ENCODE measurements at places on chromosomes 3 and 15.

DNA sequence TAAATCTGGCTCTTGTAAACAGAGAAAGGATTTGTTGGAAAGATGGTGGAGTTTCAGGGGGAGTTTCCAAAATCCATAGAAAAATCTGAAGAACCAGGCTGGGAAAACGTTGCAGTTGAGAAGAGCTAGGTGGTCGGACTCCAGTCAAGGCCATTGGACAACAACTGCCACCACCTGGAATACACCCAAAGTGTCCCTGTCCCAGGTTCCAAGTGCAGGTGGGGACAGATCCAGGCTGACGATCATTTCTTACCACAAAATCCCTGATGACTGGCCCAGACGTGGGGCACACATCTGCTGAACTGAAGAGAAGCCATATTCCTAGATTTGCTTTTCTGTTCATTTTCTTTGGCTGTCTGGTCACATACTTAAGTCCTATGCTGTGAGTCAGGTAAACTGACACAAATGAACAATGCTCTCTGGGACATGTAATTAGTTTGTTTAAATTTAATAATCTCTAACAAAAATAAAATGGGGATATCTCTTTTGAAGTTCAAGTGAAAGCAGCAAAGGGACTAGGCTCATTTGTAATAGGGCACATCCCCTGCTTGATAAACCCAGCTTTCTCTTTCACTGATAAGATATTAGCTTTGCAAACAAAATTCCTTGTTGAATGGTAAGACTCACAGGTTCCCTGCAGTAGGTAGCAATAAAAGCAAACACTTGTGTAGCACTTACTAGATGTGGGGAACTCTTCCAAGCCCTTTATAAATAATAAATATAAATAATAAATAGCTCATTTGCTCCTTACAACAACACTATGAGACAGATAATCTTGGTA is 88.5 kb downstream of the MYLK start:
- DNase-seq = no peak

DNA sequence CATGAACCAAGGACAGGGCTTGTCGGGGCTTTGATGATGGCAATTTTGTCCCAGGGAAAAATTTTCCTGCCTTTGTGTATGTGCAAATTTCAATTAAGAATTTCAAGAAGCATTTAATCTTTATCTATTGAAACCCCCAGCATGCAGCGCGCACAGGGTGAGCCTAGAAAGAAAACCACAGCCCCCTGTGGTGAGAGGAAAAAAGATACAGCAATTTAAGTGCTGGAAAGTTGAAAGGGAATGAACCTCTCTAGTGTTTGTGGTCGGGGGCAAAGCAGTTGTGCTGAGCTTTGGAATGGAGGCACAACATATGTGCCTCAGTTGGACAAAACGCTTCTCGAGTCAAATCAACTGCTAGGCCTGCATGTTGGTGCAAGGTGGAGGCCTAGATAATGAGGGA is 111.8 kb upstream of the C15orf61 start:
- DNase-seq = no peak

- no peak for DNase-seq
These were observed 1.3 kb downstream of the RPL22L1 start for GRCh38 chr3:170868577-170869238.

- DNase-seq = peak; percentile 41
These were observed 387.6 kb downstream of the ROBO2 start for GRCh38 chr3:77427528-77427927.

DNA sequence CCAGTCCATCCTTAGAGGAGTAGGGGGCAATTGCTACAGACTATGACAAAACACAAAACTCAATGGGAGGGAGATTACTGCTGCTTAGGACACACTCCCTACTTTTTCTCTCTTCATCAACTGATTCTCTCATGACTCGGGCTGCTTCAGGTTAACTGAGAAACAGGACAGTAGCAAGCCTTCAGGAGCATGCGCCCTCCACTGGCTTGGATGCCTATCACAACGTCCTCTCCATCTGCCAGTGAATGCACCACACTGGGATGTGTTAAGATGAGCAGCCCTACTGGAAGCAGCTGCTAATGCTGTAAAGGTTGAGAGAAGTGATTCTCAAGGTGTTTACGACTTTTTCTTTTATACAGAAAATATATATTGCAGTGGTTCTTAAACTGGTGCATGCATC is 542.3 kb downstream of the EDEM1 start:
- no peak for DNase-seq
